Fibroblast of upper back skin (primary cell): ENCODE measurements at places on chromosomes 7 and 10.
A peak's percentile ranks its signal among the peaks of the same experiment; 100 is the strongest.

DNA sequence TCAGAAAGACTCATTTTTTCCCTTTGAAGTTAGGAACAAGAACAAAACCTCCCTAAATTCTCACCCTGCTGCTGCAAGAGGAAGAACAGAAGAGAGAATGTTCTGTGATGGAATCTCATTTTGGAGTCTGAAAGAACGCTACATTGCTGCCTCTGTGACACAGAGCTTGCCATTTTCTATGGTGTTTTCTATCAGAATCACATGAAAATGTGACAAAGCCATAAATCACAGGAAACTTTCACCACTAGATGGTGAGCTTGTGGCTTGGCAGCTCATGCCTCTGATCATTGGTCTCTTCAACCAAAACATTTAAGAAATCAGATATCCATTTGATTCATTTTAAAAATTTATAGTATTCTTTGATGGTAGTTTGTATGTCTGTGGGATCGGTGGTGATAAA lies 82.9 kb downstream of the CADPS2 start:
- peak; percentile 7 for DNase-seq

GRCh38 chr7:69269806-69270205 lies 328.5 kb upstream of the AUTS2 start:
- DNase-seq: no peak

DNA sequence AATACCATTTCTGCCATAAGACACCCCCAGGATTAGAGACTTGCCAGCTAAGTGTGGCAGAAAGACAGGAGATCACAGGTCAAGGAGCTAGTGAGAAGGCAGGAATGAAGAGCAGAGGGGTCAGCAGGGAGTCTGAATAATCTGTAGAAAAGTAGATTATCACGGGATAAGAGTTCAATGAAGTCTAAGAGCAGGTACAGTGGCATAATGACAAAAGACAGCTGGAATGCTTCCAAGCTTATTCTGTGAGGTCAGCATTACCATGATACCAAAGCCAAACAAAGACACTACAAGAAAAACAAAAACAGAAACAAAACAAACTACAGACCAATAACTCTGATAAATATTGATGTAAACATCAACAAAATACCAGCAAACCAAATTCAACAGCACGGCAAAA lies 20.8 kb downstream of the PILRA start:
- DNase-seq: no peak

- no peak for DNase-seq
These were observed 96.3 kb downstream of the ALOX5 start for GRCh38 chr10:45470098-45471012.

DNA sequence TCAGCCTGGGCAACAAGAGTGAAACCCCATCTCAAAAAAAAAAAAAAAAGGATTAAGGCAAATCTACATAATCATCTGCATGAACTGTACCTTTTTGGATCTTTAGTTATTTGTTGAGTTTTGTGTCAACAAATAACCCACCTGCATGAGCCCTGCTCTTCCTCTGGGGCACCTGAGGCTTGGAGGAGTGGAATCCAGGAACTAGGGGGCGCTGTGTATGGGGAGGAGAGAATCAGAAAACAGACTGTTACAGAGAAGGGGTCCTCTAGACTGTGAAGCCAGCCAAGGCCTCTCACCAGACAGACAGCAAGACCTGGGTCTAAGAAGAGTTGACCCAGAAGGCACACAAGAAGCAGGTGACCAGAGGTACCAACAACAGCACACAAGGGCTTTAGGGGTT lies 682.8 kb upstream of the NRP1 start:
- DNase-seq: no peak

- no peak for DNase-seq
These were observed 291.2 kb downstream of the KIF20B start for GRCh38 chr10:89992575-89992974.

DNA sequence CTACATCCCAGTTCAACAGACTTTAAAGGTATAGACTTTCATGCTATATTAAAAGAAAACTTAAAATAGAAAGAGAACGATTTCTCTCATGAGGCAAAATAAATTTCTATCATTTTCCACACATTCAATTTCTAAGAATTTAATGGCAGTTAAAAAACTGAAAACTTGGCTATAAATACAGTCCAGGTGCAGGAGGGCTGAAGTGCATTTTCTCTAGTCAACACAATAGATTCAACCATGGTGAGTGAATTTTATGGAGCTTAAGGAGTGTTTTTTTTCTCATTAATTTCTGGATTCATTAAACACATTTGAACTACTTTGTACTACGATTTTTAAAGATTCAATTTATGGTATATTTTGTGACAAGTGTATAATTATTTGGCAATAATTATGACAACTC lies 240.8 kb upstream of the SLC26A5 start:
- DNase-seq: no peak

GRCh38 chr10:3897156-3897555 lies 112.1 kb upstream of the KLF6 start:
- peak; percentile 56 for DNase-seq

- peak; percentile 61 for DNase-seq
These were observed 449.6 kb downstream of the GRM8 start for GRCh38 chr7:126803060-126803665.

- DNase-seq: no peak
These were observed 5.8 kb upstream of the CLDN4 start for GRCh38 chr7:73824986-73825385.

DNA sequence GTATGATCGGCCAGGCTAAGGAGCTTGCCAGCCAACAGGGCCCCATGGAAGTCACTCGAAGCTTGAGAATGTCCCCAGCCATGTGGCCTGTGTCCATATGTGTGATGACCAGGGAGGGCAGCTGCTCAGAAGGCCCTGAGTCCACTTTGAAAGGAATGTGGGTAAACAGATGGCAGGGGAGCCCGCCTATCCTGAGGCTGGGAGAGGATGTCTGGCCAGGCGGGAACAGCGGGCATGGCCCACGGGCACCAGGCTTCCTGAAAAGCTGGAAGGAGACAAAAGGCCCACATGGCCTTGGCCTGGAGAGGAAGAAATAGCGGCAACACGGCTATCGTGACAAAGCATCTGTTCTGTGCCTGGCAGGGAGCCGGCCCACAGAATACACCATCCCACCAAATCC lies 137.9 kb upstream of the PPIF start:
- no peak for DNase-seq

- DNase-seq: no peak
These were observed 284.8 kb downstream of the PLXNA4 start for GRCh38 chr7:132291481-132291880.

GRCh38 chr7:66847879-66848790 lies 72.9 kb upstream of the TMEM248 start:
- peak; percentile 67 for DNase-seq

GRCh38 chr10:104077663-104078151 lies 8.0 kb downstream of the COL17A1 start:
- DNase-seq: no peak

- DNase-seq: no peak
These were observed 225.7 kb downstream of the VTI1A start for GRCh38 chr10:112672706-112673105.

DNA sequence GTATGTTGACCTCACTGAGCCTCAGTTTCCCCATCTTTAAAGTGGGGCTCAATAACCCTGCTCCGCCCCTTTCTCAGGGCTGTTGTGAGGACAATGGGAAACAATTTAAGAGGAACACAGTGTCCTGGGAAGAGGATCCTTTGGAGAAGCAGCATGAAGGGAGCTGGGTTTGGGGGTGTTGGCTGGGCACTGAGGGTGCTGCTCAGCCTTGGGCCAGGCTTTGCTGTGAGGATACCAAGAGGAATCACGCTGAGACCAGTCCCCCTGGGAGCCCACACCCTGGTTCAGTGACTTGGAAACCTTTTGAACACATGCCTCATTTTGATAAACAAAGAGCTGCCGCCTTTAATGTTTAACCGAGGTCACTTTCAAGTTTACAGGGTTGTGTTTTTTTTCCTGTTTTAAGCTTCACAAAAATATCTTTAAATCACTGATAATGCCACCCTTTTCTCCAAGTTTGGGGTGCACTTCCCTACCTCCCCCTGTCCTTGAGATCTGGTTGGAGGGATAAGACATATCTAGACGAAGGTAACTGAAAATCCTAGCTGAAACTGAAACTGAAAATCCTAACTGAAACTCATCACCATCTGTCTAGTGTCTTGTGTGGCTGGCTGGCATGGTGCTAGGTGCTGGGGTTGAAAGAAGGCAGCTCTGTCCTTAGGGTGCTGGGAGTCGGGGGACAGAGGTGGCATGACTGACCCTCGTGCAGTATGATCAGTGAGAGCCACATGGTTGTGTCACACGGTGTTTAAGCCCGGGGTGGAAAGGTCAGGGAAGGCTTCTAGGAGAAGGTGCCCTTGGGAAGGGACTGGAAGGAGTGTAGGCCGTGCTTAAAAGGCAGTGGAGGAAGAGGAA lies 27.7 kb downstream of the ZNF775 start:
- no peak for DNase-seq

DNA sequence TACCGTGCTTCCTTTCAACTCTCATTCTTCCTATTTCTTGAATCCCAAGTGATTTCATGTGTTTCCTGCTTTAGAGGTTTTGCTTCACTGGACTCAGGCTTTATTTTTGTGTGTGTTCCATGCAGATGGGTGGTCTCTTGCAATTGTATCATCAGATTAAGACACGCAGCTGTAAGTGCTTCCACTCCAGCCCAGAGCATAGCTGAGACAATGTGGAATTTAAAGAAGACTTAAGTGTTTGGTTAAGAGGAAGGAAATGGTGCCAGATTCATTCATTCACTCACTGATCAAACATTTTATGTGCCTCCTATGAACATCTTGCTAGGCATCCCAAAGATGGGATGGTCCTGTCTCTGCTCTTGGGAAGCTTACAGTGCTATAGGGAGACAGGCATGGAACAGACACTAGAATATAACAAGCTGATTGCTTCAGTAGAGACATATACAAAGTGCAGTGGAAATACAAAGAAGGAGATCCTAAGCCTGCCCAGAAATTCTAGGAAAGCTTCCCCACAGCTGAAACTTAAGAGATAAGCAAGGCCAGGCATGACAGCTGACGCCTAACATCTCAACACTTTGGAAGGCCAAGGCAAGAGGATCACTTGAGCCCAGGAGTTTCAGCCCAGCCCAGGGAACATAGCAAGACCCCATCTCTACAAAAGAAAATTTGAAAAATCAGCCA lies 46.1 kb upstream of the LRRC17 start:
- peak; percentile 48 for DNase-seq

- DNase-seq: no peak
These were observed 13.1 kb downstream of the DDC start for GRCh38 chr7:50552139-50552538.

DNA sequence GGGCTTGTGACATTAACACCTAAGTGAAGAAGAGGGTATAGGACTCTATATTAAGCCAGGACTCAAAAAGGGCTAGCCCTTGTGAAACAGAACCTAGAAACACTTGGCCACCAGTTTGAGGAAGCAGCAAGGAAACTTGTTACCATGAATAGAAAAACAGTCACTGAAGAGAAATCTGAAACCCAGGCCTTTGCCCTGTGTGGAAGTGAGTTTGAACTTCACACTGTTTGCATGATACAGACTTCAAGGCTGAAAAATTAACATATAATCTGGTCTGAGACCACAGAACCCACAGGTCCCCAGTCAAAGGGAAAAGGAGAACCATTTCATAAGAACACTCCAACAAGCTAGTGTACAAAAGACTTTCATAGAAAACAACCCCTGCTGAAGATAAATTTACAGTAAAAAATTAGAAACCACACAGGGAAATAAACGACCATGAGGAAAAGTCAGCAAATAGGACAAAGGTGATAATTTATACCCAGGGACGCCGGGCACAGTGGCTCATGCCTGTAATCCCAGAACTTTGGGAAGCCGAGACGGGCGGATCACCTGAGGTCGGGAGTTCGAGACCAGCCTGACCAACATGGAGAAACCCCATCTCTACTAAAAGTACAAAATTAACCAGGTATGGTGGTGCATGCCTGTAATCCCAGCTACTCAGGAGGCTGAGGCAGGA lies 76.1 kb downstream of the SKIDA1 start:
- no peak for DNase-seq

GRCh38 chr10:84267503-84268126 lies 22.8 kb downstream of the RGR start:
- peak; percentile 35 for DNase-seq

DNA sequence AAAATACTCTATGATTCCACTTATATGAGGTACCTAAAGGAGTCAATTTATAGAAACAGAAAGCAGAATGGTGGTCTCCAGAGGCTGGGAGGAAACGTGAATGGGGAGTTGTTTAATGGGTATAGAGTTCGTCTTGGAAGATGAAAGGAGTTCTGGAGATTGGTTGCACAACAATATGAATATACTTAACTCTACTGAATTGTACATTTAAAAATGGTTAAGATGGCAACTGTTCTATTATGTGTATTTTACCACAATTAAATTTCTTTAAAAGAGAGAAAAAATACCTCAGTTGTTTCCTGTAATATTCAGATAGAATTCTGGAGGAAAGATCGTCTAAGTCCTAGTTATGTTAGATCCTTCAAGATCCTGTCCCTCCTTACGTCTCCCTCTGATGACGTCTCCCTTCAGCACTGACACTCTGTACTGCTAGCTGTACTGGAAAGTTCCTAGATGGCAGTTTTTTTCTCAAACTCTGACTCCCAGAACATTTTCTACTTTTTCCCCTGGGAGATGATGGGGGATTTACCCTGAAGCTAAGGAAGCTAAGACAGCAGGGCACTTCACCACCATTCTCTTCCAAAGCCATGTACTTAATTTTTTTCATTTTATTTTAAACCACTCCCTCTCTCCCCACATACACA lies 53.2 kb upstream of the CAV2 start:
- no peak for DNase-seq

DNA sequence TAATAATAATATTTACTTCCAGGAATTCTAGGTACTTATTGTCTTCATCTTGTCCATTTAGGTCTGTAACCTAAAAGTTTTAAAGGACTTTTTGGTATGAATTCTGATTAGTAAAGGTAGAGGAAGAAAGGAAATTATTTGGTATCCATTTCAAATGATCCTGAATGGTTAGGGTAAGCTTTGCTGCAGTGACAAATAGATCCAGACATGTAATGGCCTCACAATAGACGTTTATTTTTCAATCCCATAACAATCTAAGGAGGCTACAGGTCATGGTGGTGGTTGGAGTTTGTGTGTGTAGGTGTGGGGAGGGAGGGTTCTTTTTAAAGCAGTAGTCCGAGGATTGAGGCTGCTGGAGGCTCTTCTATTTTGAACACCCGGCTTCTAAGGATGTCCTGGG lies 5.3 kb downstream of the FBH1 start:
- DNase-seq: no peak

- DNase-seq: peak; percentile 40
These were observed 10.1 kb downstream of the PON2 start for GRCh38 chr7:95424716-95425115.

GRCh38 chr7:81298951-81299666 lies 380.3 kb upstream of the SEMA3C start:
- peak; percentile 95 for DNase-seq

- no peak for DNase-seq
These were observed 456.8 kb downstream of the SORCS1 start for GRCh38 chr10:106707657-106708056.

GRCh38 chr10:30758338-30758737 lies 128.8 kb upstream of the LYZL2 start:
- DNase-seq: peak; percentile 54

GRCh38 chr7:74174606-74175082 lies 488 bp downstream of the EIF4H start:
- DNase-seq: peak; percentile 62

GRCh38 chr7:156020566-156020965 lies 208.3 kb upstream of the SHH start:
- DNase-seq: no peak
